ENCODE measurements at places on chromosomes 1 and 21.

DNA sequence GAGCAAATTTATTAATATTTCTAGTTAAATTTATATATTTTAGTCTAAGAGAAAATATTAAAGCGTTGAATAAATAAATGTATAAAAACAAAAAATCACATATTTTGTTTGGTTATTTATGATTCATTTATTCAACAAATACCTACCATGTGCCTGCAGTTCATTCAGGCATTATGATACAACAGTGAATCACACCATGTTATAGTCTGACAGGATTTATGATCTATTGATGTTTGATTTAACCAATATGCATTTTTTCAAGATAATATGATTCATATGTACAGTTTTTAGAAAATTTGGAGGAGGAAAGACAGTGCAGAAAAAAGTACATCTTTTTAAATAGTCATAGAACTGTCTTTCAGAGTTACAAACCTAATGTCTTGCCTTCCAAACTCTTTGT lies 7.4 kb upstream of the TRIM58 start:
- no peak for DNase-seq

GRCh38 chr1:93433407-93433961 lies 14.4 kb upstream of the FNBP1L start:
- DNase-seq = peak; percentile 27

GRCh38 chr1:109791495-109792043 lies 27.8 kb upstream of the EPS8L3 start:
- no peak for DNase-seq

DNA sequence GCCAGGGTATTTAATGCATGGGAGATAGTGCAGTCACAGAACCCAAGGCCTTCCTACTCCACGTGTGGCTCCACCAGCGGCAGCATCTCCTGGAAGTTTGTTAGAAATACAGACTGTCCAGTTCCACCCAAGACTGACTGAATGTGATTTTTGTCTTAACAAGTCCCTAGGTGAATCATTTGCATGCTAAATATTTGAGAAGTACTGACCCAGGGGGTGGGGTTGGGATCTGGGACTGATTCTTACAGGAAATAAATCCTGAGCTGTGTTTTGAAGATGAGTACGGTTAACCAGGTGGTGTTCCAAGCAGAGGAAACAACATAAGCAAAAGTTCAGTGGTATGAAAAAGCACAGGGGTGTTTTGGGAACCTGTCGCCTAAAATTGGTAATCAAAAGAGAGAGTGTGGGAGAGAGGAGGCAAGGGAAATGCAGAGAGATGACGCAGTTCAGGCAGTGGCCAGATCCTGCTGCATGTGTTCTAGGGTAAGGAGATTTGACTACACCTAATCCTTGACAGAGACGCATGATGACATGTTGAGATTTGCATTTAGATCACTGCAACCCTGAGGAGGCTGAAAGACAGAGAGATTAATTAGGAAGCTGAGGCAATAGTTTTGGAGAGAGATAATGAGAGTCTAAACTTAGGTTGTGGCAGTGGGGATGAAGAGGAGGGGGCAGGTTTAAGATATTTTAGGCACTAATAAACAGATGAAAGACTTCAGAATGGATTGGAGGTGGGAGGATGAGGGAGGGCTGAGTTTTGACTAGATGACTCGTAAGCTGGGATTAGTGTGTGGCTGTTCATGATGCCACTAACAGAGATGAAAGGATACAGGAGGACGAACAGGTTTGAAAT lies 3.7 kb upstream of the ZNF326 start:
- DNase-seq = peak; percentile 65

GRCh38 chr1:182391028-182391361 lies 595 bp downstream of the GLUL start:
- DNase-seq = no peak

DNA sequence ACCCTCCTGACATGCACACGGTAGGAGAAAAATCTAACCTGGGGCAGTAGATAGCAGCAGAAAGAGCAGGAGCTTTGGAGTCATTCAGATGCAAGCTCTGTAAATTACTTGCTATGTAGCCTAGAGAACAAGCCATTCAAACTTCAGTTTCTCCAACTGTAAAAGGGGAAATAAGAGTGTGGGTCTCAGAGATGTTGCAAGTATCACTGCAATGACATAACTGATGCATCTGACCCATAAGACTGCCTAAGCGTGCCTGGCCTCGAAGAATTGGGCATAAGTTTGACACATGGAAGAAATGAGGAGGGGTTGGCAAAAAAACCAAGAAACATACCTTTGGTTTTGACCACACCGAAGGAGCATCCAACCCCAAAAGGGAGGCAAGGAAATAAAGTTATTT lies 5.2 kb downstream of the AK2 start:
- DNase-seq = no peak

DNA sequence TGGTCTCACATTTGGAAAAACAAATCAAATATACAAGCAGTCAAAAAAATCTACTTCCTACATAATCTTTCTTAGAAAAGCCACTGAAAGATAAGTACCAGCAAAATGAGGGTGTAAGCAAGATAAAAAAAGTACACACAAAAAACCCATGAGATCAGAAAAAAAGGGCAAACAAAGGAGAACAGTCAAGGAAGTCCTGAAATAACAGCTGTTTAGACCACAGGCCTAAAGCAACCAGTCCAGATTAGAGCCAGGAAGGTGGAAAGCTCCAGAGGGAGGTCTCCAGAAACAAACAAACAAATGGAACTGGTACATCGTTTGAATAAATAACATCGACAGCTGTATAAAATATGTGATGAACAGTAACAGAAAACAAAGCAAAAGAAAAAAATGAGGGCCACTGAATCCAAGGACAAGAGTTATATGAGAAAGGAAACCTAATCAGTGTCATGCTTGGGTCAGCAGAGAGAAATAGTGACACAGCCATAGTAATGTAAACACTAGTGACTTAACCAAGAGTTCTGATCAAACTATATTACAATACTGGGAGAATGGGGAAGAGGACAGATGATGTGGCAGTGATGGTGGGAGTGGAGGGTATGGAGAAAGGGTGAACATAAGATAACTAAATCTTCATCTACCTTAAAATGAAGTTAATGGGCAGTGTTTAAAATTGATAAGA lies 67.5 kb downstream of the NVL start:
- no peak for DNase-seq

GRCh38 chr1:30743584-30744059 lies 14.0 kb downstream of the LAPTM5 start:
- DNase-seq = peak; percentile 67

DNA sequence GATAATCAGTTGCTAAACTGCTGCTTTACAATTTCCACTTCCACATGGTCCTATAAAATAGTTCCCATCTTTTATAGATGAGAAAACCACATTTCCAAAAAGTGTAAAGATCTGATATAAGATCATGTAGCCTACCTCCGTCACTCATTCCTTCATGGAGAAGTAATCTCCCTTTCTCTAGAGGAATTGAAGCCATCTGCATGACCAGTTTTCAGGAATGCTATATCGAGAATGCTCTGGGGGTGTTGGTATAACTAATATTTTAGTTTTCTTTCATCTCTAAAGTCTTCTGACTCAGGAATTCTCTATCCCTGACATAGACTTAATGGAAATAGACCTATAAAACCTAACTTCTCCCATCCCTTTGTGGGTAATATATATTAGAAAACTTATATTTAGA lies 173.0 kb upstream of the UBE2U start:
- DNase-seq = no peak

GRCh38 chr1:189597083-189597482 lies 880.6 kb downstream of the BRINP3 start:
- DNase-seq = no peak

DNA sequence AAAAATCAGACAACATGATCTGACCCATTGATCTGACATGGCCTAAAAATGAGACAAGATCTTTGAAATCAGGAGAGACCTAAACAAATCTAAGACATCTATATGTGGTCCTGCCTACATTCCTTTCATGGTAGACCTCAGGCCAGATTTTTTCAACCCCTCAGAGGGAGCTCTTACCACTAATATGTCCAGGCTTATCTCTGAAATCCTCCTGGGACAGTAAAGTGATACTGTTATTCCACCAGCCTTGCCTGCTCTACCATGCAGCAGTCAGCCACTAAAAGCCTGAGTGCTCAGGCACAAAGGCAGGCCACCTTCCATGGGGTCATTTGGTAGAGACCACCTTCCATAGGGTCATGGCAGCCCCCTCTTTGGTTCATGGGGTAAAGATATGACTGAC lies 126.9 kb downstream of the TBX15 start:
- DNase-seq = no peak

DNA sequence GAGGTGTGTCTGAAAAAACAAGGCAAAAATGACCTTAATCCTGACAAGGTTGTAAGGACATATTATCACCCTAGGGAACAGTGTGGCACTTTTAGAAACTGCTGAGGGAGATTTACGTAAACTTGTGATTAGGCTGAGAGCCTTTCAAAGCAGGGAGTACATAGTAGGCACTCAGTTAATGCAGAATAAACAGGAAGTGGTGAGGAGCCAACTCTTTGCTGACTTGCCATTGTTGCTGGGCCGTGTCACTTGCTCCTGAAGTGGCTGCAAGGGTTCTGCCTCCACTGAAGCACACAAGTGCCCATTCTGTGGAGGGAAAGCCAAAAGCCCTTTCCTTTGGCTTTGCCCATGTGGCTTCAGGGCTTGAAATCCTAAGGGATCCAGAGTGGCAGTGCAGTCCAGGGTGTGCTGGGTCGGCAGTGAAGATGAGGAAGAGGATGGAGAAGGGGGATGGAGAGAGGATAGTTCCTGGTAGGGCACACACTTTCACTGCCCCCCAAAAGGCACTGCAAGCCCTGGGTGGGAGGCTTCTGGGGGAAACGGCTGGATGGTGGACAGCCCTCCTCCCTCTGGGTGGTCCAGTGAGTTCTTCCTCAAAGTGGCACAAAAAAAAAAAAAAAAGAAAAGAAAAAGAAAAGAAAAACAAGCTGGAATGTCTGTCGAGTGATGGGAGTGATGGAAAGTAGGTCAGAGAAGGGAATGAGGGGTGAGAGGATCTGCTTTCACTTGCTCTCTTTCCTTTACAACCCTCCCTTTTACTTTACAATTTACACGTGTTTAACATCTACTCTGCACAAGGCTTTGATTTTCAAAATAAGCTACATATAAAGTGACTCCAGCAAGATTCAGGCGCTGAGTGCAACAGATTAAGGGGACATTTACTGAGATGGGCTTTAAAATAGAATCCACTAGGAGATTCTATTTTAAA lies 13.7 kb upstream of the RHEX start:
- peak; percentile 9 for DNase-seq

DNA sequence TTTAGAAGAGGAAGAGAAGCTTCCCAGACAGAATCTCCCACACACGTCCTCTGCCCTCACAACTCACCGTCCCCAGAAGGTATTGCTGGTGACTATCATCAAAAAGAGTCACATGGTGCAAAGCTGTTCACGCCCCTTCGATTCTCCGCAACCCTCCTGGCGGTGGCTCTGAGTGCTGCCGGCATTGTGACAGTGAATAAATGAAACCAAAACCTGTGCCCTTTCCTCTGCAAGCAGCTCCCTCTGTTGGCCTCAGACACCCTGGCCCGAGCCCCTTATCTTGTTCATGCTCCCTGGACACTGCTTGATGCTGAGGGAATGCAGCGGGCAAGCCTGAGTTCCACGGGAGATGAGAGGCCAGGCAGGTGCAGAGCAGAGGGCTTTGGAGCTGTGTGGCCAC lies 510.3 kb downstream of the NPHP4 start:
- peak; percentile 86 for DNase-seq

DNA sequence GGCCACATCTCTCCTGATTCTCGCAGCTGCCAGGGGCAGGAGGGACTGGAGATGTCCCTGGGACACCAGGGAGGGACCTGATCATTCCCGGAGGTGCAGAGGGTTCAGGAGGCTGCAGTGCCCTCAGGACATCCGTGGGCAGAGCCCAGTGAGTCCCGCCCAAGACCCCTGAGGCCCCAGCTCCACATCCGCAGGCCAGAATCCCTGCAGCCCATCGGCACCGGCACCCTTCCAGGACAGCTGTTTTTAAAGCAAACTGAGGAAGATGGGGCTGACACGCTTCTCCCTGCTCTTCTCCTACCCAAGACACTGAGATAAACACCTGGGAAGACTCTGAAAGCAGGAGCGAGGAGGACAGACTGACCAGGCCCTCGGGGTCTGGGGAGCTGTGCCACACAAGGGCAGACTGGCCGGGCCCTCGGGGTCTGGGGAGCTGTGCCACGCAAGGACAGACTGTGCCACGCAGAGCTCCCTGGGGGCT lies 25.5 kb downstream of the SLC19A1 start:
- DNase-seq = no peak

- DNase-seq = no peak
Observed at GRCh38 chr1:79207786-79208185, 201.3 kb upstream of the ADGRL4 start.

- DNase-seq = peak; percentile 68
Observed at GRCh38 chr1:23564529-23565122, 5.3 kb upstream of the ID3 start.

- no peak for DNase-seq
Observed at GRCh38 chr1:40711465-40712404, 20.2 kb downstream of the NFYC start.

DNA sequence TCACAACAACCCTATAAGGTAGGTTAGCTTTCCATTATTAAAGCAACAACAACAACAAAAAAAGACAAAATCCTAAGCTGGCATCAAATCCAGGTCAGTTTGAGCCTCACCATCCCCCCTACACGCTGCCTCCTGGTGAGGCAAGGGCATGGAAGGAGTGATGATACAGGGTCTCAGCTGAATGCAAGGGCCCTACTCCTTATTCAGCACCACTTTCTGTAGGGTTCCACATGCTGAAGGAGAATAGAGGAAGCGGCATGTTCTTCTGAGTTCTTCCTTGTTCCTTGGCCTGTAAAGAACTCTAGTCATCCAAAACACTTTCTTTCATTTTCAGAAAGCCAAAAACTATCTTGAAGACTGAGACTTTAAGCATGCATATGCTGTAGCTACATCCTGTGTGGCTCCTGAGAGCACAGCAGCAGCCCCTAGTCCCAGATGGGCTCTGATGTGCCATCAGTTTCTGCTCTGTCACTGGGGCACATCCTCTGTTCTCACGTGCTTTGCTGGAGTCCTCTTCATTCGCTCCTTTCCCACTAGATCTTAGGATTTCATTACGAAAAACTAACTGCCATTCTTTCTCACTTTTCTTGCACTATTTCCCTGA lies 6.2 kb downstream of the ILDR2 start:
- DNase-seq = no peak

DNA sequence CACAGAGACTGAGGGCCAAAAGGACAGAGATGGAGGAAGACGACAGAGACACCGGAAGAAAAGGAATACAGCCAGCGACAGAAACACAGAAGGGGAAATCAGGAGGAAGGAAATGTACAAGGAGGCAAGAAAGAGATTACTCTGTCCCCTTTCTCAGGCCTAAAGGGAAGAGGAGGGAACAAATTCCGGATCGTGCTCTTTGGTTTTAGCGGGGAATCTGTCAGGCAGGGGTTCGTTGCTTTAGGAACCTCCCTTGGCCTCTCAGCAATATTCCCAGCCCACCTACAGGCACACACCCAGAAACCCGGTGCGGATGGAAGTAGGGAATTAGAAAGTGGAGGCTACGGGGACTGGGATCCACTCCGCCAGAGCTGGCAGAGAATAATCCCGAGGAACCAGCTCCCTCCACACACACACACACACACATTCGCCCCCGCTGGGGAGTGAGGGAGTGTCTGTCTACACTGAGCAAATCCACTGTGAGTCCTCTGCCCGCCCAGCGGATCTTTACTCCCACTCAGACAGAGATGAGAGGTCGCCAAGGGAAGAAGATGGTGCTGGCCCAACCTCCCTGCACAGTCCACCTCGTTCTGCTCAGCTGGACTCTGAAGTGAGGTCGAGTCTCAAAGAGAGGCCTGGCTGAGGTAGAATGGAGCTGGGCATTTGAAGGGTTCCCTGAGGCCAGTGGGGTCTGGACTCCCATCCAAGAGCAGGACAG lies 5.7 kb downstream of the TAL1 start:
- peak; percentile 41 for DNase-seq

Data from WERI-Rb-1 (cell line).